ENCODE measurements at places on chromosomes 5 and 9.

DNA sequence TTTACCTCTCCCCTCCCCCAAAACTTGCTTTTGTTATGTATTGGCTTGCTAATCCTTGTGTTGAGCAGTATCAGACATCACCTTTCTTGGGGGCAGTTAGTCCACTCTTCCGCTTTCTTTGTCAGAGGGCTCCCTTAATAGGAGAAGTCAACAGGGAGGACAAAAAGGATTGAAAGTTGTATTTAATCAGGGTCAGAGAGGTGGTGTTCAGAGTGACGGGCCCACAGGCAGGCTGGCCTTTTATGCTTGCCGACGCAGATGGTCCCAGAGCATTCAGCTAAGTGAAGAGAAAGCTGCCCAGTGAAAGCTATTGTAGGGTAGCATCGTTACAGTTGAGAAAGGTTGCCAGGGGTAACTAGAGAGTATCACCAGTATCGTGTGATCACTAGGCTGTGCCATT lies 131.1 kb downstream of the ZCCHC7 start:
- no peak for DNase-seq

- no peak for DNase-seq
Measured at GRCh38 chr5:57097526-57097925, 76.3 kb upstream of the GPBP1 start.

DNA sequence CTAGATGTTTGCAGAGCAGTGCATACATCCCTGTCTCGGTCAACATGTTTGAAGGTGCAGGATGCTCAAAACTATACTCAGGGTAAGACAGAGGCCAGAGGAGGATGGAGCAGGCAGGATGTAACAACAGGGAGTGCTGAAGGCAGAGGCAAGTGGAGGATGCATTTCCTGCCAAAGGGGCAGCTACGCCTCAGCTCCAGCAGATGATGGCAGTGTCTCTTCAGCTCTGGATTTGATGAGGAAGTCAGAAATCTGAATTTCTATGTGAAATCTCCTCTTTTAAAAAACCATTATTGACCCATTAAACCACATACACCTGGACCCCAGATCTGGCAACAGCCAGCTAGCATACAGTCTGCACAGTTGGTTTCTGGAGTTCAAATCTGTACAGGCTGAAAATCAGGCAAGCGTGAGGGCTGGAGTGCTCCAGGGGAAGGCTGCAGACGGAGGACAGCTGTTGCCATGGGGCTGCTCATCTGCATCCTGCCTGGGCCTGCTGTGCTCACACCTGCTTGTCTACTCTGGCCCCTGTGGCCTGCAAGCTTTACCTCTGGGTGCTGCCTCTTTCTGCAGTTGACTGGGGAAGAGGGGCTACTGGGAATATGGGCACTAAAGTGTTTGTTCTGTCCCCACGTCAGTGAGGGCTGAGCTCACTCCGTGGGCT lies 152.9 kb upstream of the SLC28A3 start:
- DNase-seq = no peak

DNA sequence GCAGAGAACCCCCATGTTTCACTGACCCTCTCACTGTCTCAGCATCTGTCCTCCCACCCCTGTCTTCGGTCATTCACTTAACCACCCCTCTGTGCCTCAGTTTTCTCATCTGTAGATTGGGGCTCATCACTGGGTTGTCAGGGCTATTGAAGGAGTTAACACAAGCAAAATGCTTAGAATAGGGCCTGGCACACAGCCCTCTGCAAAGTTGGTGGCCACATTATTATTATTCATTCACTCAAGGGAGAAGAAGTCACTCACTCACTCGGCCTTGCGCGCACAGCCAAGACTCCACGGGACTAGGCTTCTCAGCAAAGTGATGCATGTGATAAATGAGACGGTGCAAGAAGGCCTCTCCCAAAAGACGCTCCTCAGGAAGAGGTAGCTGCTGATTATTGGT lies 8.0 kb downstream of the PDGFRB start:
- no peak for DNase-seq

GRCh38 chr5:14890846-14891245 lies 19.3 kb upstream of the ANKH start:
- DNase-seq = no peak

DNA sequence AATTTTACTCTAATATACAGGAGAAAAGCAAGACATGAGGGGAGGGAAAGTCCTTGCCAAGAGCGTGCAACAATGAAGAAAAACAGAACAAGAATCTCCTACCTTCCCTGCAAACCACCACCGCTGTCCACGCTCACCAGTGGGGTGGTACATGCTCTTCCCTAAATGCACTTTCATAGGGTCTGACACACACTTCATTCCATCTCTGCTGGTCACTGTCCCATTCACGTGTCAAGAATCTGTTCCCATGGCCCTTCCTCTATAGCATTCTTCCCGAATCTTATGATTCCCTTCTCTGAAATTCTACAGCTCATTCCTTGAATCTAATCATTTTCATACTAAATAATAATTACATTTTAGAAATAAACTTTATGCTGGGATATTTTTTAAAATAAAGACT lies 11.4 kb upstream of the DNAH5 start:
- DNase-seq = no peak

GRCh38 chr9:33202018-33202417 lies 34.9 kb upstream of the B4GALT1 start:
- DNase-seq = no peak

DNA sequence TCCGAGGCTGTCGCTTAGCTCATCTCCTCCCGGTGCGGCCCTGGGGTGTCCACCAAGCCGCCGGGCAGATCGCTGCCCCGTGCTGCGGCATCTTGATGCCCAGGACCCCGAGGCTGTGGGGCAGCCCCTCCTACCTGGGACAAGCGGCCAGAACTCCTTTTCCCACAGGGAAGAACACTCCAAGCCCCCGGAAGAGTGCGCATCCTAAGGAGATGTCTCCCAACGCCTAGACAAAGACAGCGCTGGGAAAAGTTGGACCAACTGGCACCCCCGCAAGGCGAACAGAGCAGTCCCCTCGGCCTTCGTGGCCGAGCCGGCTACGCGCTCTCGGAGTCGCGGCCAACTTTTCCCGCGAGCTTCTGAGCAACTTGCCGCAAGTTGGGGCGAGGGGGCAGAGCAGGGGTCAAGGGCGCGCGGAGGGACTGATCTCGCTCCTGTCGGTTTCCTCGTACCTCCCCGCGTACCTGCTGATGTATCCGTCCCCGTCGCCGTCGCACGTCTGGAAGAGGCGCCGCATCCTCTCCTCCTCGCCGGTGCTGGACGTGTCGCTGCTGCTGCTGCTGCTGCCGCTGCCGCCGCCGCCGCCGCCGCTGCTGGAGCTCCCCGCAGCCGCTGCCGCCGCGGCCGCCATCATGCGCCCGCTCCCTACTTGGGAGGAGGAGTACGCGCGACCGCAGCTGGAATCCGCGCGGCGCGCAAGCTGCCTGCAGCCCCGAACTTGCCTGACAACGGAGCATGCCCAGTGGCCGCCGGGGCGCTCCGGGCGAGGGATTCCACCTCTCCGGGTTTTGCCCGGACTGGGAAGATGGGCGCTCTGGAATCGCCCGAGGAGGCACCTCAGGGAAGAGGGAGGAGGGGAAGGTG lies at the start of gene MCC:
Gene MCC (minus strand): TSS at position 673 of the 864 bp plus-strand sequence.
- no peak for DNase-seq

DNA sequence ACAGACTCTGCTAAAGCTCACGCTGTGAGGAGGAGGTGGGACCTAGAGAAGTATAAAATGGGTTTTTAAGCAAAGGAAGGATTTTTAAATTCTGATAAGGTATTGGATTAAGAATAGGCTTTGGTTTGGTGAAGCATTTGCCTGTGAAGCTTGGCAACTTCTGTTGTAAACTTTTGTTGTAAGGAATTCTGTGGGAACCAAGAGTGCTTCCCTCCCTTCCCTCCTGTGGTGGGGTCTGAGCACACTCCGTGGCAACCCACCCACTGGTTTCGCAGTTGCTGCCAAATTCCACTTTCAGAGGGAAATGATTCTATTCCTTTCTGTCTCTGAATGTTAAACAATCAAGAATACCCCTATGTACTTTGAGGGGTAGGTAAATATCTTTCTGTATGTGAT lies 28.6 kb upstream of the GTF2H2C start:
- DNase-seq = no peak

DNA sequence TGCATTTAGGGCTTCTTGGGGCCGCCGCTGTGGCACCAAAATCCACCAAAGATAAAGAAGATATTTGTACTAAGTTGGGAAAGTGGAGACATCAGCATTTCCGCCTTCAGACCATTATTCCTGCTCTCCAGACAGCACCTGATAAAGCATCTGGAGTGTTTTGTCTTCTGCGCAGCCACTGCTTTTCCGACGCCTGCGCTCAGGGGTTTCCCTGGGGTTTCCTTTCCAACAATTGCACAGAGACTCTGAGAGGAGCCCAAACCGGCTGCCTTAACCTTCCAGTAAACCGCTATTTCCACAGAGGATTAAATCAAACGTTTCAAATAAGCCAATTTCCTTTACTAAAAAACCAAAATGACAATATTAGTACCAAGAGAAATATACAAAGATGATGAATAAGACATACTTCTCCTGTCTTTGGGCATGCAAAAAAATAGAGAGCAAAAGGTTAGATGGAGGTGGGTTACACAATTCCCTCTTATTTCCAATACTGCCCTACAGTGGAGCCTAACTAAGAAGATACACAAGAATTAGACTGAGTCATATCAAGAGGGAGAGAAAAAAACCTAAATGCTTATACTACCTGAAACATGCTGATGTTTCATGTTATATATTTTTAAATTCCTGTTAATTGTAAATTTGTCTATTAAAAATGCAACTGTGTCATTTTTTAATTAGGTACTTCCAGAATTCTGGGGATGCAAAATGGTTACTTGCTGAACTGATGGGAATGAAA lies 98.4 kb downstream of the MAPKAP1 start:
- DNase-seq = no peak

- DNase-seq = no peak
Measured at GRCh38 chr9:115276621-115277020, 158.7 kb upstream of the TNC start.

GRCh38 chr9:83339435-83339834 lies 198.8 kb downstream of the FRMD3 start:
- DNase-seq = no peak

- DNase-seq = no peak
Measured at GRCh38 chr5:1391691-1392090, 46.8 kb upstream of the CLPTM1L start.

- DNase-seq = no peak
Measured at GRCh38 chr9:134689321-134690181, 47.9 kb downstream of the COL5A1 start.

- no peak for DNase-seq
Measured at GRCh38 chr5:94113-94892, 2.3 kb downstream of the PLEKHG4B start.

- no peak for DNase-seq
Measured at GRCh38 chr5:134113363-134113889, 1.1 kb upstream of the TCF7 start.

GRCh38 chr5:65307931-65308330 lies 173.8 kb downstream of the ADAMTS6 start:
- no peak for DNase-seq

GRCh38 chr5:112141582-112141981 lies 277.5 kb downstream of the EPB41L4A start:
- DNase-seq = no peak

GRCh38 chr9:116278326-116278725 lies 124.7 kb downstream of the PAPPA start:
- no peak for DNase-seq

Measured in activated naive CD8-positive, alpha-beta T cell treated with anti-CD3 and anti-CD28 coated beads, Interleukin-2, amount 50 U/mL, for 16 hours (primary cell).